ENCODE measurements at places on chromosomes 5 and 9. TPM values are rescaled to one million over a fixed set of nuclear protein-coding genes. Genes with fewer than 3 reads are reported as not detected.

DNA sequence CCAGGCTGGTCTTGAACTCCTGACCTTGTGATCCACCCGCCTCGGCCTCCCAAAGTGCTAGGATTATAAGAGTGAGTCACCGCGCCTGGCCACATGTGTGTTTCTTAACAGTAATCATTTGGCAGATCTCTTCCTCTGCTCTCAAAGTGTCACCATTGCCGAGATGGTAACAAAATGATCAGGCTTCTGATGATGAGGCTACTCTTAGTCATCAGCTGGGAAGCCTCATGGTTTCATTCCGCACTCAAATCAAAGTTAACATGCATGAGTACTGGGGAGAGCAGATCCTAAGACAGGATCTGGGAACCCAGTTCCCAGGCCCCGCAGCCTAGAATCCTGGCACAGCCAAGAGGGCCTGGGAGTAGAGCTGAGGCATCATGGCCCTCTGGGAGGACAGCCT, 27.4 kb downstream of the BARHL1 start:
- no peak for DNase-seq

DNA sequence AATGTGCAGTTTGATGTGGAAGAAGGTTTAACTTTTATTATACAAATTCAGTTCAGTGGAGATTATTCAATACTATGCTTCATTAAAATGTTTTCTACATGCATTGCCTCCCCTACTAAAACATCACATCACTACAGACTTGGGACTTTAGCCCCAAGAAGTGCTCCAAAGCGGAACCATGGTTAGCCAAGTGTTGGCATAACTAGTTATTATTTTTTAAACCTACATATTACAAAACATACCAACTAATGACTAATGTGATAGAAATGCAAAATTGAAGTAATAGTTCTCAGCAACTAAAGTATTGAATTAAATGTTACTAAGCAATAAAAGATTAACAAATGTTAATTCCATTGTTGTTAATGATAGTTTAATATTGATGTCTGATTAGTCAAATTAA, 74.5 kb downstream of the XRCC4 start:
- no peak for DNase-seq

GRCh38 chr5:91244380-91245073, 138.6 kb downstream of the ARRDC3 start:
- no peak for DNase-seq

GRCh38 chr5:32207355-32207634, 33.2 kb upstream of the GOLPH3 start:
- DNase-seq: no peak

ZNF879 gene
- 2.8 TPM for total RNA-seq

LOX gene
- not detected for total RNA-seq
